ENCODE measurements at places on chromosomes 7 and 10.

DNA sequence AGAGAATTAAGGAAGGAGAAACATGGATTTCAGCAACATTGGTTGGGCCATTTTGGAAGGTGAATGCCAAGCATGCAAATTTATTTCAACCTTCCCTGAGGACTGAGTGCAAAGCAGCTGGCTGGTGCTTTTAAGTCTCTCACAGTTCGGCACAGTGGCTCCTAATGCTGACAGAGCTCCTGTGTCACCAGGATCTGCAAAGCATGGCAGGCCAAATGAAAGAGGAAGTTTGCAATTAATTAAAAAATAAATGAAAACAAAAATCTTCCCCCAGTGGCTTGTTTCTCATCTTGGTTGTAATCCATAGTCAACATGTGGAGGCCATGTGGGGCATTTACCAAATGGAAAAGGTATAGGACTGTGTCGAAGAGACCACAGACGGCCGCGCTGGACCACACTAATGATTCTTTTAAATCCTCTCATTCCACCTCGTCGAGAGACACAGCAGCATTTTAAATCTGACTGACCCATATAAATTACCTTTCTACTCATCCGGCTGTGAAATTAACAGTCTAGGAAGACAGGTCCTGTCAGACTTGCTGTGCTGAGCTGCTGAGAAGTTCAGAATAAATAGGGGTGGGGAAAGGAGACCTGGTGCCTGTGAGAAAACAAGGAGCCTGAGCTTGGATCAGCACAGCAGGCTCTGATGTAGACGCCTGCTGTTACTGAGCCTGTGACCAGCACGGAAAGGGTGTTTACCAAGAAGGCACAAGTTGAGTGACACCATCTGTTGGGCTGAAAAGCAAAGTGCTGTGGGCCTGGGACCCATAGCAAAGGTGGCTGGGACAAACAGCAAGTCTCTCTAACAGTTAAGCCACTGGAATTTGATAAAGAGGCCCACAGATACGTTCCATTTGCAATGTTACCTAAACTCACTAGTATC lies 136.0 kb upstream of the COL1A2 start:
- DNase-seq = no peak

DNA sequence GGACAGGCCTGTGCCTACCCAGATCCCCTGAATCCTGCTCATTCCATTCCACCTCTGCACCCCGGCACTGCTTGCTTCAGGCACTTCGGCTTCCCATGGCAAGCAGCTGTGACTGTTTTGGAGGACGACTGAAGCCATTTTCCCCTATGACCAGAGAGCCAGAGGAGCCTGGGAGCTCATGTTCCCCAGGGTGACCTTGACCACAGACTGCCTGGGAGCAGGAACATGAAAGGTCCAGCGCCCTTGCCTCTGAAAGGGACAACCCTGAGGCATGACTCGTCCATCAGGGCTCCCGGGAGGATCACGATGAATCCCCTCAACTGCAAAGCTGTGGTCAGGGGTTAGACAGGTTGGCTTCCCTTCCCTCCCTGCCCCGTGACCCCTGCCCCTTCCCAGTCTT lies 16.7 kb upstream of the HMX3 start:
- DNase-seq = no peak

- DNase-seq = no peak
Observed at GRCh38 chr7:151896486-151896885, 19.6 kb upstream of the PRKAG2 start.

- DNase-seq = no peak
Observed at GRCh38 chr10:133142523-133143199, 17.4 kb upstream of the KNDC1 start.

DNA sequence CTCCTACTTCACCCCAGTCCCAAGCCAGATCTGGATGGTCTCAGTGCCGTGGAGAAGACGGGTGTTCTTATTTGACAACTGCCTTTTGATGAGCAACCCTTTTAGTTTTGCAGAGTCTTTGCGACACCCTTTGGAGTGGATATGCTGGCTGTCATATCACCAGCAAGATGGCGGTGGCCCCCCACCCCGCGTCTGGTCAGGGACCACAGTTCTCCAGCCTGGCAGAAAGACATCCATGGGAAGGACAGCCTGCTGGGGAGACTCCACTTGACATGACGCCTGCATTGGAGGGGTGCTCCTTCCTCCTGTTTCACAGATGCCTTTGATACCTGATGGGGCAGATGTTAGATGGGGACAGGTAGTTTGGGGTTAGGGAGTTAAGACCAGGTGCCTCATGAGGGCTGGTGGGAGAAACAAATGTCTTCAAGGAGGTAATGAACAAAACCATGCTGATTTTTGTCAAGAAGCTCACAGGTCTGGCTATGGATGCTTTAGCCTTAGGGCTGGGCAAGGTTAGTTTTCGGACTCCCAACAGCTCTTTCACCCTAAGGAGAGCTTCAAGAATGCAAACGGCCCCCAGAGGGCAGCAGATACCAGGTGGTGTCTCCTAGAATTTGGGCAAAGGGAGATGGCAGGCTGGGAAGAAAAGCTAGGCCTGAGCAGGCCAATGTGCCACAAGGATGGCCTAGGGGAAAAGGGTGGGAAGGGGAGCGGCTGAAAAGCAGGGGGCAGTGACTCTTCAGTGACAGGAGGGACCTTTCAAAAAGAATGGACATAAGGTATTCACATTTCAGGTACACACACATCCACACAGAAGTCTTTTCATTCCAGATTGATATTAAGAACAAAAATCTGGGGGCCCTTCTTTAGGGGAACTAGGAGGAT lies 95.2 kb downstream of the CLEC2L start:
- no peak for DNase-seq

- DNase-seq = no peak
Observed at GRCh38 chr7:55526770-55527169, 45.5 kb downstream of the VOPP1 start.

DNA sequence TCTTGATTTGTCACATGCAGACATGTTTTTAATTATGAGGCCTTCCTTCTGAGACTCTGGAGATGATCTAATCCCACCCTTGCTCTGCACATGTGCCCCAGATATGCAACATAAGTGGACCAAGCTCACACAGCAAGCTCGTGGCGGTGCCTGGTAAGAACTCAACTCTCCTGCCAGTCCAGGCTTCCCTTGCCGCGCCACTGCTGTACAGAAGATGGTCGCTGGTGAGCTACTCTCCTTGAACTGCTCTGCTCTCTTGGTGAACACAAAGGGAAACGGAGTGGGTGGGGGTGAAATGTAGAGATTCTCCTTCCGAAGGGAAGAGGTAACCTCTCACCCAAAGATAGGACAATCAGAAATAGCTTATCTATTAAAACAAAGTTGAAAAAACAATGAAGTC lies 25.7 kb downstream of the MYOF start:
- no peak for DNase-seq

GRCh38 chr7:120227255-120227654 lies 45.7 kb upstream of the KCND2 start:
- no peak for DNase-seq

DNA sequence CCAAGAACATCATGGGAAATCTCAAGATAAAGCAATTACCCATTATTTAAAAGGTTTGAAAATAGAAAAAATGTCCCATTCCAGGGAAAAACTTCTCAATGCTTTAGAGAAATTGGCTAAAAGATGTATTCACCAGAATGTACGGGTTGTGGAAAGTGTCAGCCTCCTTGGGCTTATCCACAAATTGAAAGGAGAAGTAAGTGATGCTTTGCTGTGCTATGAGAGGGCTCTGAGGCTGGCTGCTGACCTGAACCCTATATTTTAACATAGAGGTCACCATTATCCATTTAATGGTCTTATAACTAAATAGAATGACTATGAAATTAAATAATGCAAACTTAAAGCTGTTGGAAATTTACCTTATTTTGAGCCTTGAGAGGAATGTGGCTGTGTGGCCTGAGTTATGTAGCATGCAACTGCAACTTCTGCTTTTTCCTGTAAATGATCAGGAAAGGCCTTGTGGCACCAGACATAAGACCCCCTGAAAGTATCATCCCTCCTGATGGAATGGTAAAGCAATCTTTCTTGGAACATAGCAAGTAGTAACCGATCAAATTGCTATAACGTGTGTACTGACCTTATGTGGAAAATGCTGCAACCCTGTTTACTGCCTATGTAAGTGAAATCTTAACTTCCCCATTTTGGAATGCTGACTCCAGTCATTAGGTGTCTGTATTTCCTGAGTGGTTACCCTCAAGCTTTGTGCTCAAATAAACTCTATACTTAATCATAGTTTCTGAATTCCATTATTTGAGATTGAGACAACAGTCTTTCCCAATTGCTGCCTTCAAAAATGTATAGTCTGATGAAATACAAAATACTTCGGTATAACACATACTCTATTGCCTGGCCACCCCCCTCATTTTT lies 6.9 kb downstream of the IFIT1B start:
- no peak for DNase-seq

- DNase-seq = no peak
Observed at GRCh38 chr10:89566095-89566950, 30.9 kb upstream of the SLC16A12 start.

DNA sequence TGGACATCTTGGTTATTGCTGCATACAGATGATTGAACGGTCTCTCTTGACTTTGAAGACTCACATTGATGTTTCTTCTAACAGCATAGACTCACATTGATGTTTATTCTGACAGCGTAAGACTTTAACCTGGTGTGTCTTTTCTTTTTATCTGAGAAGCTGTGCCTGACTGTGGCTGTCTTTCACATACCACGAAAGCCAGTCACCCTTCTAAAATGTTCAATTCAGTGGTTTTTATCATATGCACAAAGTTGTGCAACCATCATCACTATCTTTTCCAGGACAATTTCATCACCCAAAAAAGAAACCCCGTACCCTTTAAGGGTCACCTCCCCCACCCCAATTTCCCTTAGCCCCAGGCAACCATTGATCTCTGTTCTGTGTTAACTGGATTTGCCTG lies 24.7 kb downstream of the CELF2 start:
- DNase-seq = no peak

GRCh38 chr7:85456254-85456653 lies 269.4 kb upstream of the SEMA3D start:
- peak; percentile 32 for DNase-seq

DNA sequence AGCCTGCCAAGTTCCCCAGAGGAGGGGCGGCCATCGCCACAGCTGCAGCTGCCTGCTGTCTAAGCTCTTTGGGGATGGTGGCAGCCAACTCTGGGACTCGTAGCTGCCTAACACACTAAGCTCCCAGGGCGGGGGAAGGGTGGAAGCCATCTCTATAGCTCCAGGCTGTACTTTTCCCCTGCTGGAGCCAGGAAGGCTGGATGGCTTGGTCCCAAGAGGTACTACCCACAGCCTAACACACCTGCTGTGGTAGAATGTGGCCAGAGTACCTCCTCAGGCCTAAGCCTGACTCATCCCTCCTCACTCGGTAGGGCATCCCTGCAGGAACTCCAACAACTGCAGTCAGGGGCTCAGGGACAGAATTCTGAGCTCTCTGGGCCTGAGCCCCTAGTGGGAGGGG lies 151.7 kb upstream of the TAC1 start:
- DNase-seq = no peak

DNA sequence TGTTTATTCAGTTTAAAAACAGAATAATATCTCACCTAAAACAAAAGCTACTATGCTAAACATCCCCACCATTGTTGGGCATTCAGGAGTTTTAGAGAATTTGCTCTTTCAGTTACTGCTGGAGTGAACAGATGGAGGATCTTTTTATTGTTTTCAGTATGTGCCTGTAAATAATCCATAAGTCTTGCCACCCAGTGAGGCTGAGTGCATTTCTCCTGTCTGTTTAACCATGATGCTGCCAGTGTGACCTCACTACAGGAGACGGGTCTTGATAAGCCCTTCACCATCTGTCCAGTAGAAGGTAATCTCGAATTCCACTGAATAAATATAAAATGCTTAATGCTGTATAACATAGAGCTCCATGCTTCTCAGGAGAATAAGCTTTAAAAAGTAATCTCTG lies 430.9 kb downstream of the POM121L12 start:
- DNase-seq = peak; percentile 8

- DNase-seq = no peak
Observed at GRCh38 chr10:17210361-17210760, 8.9 kb upstream of the TRDMT1 start.
